Right forelimb (tissue), 1 donor: ENCODE measurements at places on chromosomes 16 and 17.

- DNase-seq, result no peak
Observed at GRCh38 chr17:31413874-31414549, 22.5 kb downstream of the RAB11FIP4 start.

- DNase-seq, result no peak
Observed at GRCh38 chr16:26717826-26718225, 348.9 kb upstream of the C16orf82 start.

DNA sequence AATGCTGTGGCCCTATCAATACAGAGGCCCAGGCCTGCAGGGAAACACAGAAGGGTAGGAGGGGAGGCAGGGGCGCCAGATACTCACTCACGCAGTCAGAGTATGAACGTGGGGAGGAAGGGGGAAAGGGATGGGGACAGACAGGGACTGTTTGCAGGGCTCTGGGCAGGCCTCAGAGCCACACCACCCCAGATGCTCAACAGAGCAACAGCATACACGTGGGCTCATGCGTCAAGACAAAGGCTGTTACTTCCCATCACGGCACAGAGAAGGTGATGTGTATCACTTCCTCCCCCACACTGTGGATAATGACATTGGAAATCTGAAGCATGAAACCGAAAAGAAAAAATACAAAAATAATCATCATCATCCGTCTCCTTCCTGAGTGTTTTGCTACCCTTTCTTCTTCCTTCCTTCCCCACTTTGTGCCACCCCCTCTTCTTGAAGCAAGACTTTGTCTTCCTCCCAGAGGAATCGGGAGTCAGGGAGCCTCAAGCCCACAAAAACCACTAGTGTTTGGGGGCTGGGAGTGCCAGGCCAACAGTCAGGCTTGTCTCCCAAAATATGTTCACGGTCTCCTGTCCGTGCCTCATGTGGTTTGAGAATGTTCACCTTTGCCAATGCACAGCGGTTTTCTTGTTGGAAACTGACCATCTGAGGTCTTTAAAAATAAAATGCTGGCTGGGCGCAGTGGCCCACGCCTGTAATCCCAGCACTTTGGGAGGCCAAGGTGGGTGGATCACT, 20.1 kb downstream of the SLC39A11 start:
- DNase-seq, result no peak

DNA sequence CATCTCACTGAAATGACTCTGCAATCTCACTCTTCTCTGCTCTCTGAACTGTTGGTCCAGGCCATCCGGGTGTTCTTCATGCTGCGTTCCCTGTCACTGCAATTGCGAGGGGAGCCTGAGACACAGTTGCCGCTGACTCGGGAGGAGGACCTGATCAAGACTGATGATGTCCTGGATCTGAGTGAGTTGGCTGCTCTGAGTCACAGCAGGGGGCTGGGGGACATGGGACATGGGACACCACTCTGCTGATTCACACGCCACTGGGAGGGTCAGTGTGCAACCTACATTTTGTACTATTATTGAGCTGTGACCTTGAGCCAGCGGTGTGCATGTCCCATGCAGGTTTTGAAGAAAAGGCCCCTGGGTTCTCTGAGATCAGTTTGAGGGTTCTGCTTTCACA, 116.5 kb downstream of the CLEC16A start:
- DNase-seq, result no peak

- peak; percentile 32 for DNase-seq
Observed at GRCh38 chr17:16926061-16926511, 45.8 kb downstream of the TNFRSF13B start.

DNA sequence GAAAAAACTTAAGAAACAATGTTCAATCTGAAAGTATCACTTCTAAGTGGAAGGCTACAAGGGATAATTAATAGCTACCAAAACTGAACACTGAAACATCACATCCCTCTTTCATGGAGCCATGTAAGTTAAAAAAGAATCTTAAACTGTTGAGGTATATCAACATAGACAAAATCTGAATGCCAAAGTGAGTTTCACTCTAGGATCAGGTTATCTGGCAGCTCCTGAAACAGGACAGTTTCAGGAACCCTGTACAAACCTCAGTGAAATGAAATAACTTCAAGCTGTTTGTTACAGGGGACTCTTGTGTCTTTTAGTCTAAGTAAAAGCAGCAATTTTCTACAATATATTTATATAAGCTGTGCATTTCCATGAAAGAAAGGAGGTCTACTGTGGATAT, 73.2 kb downstream of the KANSL1 start:
- DNase-seq, result no peak

DNA sequence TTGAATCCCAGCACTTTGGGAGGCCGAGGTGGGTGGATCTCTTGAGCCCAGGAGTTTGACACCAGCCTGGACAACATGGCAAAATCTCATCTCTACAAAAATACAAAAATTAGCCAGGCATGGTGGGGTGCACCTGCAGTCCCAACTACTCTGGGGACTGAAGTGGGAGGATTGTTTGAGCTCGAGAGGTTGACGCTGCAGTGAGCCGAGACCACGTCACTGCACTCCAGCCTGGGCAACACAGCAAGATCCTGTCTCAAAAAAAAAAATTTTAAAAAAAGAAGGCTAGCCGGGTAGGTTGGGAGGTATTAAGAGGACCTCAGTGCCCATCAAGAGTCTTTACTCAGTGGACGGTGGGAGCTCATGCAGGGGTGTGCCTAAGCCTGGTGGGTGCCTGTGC, 3.8 kb upstream of the NPTX1 start:
- no peak for DNase-seq

- DNase-seq, result peak; percentile 73
Observed at GRCh38 chr17:50129728-50130558, at the start of gene SAMD14. Gene SAMD14 (minus strand): TSS chr17:50130160. CDS start chr17:50124959, 5,201 bp downstream.

DNA sequence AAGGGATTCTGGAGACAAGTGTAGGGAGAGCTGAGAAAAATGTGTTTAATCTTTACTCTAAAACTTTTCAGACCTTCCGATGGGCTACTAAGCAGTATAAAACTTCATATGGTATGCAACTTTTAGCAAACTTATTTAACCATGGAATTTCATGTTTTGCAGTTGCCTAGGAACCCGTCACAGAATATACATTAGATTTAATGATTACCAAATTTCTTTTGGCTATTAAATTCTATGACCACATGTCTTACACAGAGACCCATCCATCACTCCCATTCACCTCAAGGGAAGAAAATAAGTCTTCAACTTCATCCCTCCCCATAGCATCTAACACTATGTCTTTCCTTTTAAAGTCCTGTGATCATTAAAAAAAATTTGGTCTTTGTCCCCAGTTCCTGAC, 54.9 kb downstream of the HS3ST3A1 start:
- DNase-seq, result no peak

GRCh38 chr16:49944221-49944620, 80.8 kb upstream of the CNEP1R1 start:
- no peak for DNase-seq

DNA sequence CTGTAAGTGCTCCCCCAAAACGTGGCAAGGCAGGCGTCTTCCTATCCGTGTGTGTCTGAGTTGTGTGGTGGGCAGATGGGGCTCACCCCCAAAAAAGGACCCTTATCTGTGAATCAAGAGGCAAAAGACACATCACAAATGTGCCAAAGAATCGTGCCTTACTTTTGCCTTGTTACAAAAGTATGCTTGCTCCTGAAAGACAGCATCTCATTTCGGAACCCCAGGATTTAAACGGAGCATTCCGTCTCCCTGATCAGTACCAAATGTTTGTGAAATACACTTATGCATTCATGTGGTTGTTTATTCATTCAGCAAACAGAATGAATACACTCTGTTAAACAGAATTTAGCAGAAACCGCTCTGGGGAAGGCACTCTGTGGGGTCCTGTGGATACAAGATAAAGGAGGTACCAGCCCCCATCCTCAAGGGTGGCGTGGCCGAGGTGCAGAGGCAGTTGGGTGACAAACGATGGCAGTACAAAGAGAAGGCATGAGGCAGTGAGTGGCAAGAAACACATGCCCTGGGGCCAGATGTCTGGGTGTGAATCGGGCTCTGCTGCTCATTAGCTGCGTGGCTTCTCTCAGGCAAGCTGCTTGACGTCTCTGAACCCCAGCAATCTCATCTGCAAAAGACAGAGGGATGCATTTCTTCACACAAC, 654 bp downstream of the WFDC1 start:
- DNase-seq, result no peak

GRCh38 chr17:21517538-21518293, 141.6 kb downstream of the KCNJ12 start:
- DNase-seq, result no peak

DNA sequence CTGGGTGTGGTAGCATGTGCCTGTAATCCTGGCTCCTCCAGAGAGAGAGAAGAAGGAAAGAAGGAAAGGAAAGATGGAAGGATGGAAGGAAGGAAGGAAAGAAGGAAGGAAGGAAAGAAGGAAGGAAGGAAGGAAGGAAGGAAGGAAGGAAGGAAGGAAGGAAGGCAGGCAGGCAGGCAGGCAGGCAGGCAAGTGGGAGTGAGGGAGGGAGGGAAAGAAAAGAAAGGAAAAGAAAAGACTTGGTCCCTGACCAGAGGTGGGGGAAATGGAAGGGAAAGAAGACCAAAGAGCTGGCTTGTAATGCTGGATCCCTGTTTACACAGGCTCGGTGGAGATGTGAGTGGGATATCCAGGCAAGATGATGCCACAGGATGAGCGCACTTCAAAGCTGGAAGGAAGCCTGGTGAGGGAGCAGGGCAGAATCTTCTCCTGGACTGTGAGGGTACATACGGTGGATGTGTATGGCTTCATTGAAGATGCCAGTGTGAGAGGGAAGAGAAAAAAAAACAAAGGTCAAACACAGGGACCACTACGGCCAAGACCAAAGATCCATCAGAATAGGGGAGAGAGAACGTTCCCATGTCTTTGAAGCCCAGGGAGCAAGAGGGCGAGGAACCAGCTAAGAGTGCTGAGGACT, 2.1 kb downstream of the CES1 start:
- DNase-seq, result no peak

GRCh38 chr16:30567991-30568638, 3.4 kb downstream of the ZNF688 start:
- DNase-seq, result no peak

- no peak for DNase-seq
Observed at GRCh38 chr17:41687828-41688640, 651 bp upstream of the EIF1 start.

DNA sequence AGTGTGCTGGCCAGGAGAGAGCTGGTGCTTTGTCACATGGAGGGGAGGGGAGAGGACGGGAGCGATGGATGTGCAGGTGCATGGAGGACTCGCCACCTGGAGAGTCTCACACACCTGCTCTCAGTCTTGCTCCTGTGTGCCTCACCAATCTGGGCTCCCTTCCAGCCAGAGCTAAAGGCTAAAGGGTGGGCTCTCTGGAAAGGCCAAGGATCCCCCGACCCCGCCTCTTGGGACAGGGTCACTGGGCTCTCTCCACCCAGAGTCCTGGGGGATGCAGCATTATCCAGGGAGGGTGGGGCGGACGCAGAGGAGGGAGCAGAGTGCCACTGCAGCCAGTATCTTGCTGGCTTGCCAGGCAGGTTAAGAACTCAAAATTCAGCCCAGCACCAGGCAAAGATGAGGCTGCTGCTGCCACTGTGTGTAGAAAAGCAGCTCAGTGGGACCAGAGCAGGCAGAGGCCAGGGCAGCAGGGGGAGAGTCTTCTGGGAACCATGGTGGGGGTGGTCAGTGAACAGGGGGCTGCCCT, 5.4 kb upstream of the STAT5B start:
- DNase-seq, result no peak

GRCh38 chr16:7044331-7044730, 288.3 kb upstream of the RBFOX1 start:
- DNase-seq, result no peak

DNA sequence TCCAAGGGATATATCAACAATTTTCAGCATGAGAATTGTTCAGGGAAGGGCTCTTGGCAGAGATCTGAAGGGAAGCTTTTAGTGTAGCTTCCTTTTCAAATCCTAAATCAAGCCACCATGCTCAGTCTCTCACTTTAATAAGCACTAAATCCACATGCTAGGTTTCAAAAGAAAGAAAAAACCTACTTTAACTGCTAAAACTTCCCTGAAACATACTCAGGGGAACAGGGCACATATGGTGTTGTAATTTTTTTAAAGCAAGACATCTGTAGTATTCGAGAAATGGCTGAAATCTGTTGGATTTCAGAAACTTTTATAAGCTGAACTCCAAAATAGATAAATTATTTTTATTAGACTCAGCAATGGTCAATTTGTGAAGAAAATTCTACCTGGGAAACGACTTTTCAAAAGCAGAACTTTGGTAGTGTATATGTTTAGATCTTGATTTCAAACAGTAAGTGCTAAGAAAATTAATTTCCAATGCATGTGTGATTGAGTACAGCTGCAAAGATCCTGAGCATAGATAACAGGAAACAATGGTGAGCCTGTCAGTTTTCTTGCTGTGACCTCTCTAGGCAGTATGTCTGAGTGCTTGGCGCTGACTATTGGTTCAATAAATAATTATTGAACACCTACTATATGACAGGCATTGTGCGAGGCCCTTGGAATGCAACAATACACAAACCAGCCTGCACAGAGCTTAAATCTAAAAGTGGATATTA, 804.5 kb upstream of the SOX9 start:
- no peak for DNase-seq

DNA sequence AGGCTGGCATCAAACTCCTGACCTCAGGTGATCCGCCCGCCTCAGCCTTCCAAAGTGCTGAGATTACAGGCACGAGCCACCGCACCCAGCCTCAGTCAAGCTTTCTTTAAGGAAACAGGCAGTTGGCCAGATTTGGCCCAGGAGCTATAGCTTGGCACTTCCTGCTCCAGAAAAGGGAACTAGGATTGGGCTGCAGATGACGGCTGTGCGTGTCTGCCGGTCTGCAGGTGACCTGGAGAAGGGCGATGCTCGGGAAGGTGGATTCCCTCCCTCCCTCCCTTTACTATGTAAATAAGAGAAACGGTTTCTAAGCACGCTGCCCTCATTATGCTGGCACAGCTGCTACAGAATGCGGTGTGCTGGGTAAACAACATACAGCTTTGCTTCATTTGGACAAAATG, 215.9 kb downstream of the RPTOR start:
- DNase-seq, result no peak

GRCh38 chr17:73201215-73202069, 8.6 kb downstream of the COG1 start:
- DNase-seq, result no peak

- DNase-seq, result no peak
Observed at GRCh38 chr17:30187573-30187972, 47.9 kb downstream of the SLC6A4 start.

- no peak for DNase-seq
Observed at GRCh38 chr17:79235808-79236207, 161.2 kb downstream of the ENGASE start.

- no peak for DNase-seq
Observed at GRCh38 chr17:76926237-76926866, 58.1 kb downstream of the MGAT5B start.
